ENCODE measurements at places on chromosomes 4 and X.

DNA sequence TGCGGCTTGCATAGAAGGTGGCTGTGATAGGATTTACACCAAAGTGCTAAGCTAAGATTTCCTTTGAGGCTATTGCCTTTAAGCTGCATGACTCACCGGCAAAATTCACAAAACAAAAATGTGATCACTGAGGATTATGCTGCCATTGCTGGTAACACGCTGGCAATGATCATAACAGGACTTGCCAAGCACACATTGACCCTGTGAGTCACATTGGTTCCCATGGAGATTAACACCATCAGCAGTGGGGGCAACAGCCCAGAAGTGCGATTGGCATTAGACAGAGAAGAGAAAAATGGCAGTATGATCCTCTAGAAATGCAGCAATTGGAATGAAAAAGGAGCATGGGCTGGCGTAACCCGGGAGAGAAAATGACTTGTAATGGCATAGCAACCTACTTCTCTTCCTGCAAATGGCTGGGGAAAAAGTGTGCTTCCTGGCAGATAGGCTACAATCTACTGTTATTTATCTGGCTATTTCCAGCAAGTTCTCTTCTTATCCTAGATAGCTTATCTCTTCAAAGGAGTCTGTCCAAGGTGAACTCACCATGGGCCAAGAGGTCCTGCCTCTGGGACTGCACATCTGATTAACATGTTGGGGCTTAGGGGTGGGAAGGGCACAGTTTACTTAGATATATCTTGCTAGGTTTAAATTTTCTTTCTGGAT, 314.2 kb upstream of the IGFBP7 start:
- DNase-seq: no peak

- no peak for DNase-seq
Measured at GRCh38 chrX:11010476-11010875, 100.7 kb upstream of the HCCS start.

- DNase-seq: no peak
Measured at GRCh38 chr4:91288702-91289311, 1015.0 kb upstream of the GRID2 start.

DNA sequence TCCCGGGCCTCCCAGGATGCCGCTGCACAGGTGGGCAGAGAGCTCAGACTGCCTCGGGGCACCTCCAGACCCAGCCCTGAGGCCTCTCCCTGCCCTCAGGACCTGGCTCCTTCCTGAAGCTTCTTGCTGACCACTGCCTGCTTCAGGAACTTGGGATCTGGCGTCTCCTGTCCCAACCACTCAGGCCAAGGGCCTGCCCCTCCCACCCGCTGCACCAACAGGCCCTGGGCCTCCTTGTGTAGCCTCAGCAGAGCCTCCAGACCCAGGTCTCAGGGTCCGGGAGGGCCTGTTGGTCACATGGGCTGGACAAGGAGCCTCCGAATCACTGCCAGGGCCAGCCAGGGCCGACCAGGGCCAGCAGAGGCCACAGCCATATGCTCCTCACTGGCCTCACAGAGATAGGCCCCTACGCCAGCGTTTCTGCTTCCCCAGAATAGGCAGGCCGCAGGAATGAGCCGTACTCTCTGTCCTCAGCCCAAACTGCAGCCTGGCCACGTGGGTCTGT, 2.8 kb downstream of the MXD4 start:
- no peak for DNase-seq

GRCh38 chr4:53713296-53713695, 122.0 kb upstream of the LNX1 start:
- no peak for DNase-seq

Measured in stimulated activated CD8-positive, alpha-beta memory T cell treated with anti-CD3 and anti-CD28 coated beads, Interleukin-2, amount 100 ng/mL, for 1 hour (primary cell).